ENCODE measurements at places on chromosomes 3 and 15.
A peak's percentile ranks its signal among the peaks of the same experiment; 100 is the strongest.

GRCh38 chr3:42681361-42682038, 3.8 kb upstream of the KLHL40 start:
- no peak for DNase-seq

GRCh38 chr3:114464548-114464947, 170.7 kb downstream of the TIGIT start:
- DNase-seq, result no peak

- peak; percentile 20 for DNase-seq
Measured at GRCh38 chr15:75577401-75578172, 1.5 kb downstream of the PTPN9 start.

- peak; percentile 94 for DNase-seq
Measured at GRCh38 chr15:101692801-101693598, 31.3 kb downstream of the TARS3 start.

GRCh38 chr15:73941871-73942635, 15.8 kb downstream of the LOXL1 start:
- no peak for DNase-seq

DNA sequence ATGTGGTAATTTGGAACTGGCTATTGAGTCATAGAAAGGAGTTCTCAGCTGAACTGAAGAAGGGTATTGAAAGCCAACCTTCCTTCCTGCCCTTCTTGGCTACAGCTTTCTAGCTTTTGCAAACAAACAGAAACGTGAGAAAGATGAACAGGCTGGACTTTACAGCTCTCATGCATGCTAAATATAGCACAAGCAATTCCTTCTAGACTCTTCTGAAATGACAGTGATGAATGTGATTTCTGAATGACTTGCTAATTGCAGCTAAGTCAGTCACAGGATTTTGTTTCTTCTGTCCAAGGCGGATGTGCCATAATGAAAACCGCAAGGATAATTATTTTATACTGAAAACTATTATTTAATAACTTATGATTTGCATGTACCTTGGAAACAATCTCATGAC, 36.3 kb downstream of the BCHE start:
- no peak for DNase-seq

DNA sequence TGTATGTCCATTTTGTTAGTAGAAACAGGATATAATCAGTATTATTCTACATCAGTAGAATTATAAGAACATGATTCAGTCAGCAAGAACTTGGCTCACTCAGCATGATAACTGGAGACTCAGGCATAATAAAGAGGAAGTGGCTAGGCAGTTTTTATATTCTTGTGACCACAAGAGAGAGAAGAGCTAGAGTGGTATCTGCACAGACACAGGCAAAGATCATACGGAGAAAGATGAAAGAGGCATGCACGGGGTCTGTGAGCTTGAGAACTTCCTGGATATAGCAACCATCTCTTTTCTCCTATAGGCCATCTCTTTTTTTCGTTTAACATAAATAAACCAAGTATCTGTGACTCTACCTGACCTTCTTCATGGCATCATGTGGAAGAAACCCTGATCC, 46.8 kb downstream of the MYO5A start:
- peak; percentile 63 for DNase-seq

DNA sequence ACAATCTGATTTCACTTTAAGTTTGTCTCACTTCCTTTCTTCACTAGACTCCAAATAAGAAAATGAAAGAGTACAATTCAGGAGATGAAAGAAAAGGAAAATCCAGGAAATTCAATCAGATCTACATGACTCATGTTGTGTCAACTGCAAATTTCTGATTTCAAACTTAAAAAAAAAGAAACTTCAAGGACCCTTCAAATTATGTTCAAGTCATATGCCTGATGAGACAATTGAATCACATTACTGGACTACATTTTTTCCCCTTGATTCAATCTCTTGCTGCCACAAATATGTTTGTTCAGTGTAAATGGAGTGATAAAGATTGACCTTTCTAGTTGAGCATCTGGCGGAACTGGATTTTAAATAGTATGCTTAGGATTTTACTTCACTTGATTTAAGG, 37.4 kb downstream of the FRMD5 start:
- DNase-seq, result peak; percentile 75

DNA sequence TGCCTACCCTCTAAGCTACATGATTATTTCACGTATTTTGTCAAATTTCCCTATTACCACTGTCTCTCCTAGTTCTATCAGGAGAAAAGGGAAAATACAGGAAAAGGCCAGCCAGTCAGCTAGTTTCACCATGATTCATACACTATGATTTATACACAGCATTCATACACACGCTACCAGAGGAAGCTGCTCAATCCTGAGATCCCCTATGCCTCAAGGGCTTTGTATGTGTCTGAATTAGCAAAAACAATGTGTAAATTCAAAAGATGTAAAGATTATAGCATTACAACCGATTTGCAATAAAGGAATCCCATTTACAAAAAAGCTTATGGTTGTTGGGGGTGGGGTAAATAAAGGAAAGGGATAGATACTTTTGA, 3.1 kb upstream of the ACKR4 start:
- peak; percentile 90 for DNase-seq

- no peak for DNase-seq
Measured at GRCh38 chr3:8756671-8757070, 12.7 kb downstream of the OXTR start.

- DNase-seq, result no peak
Measured at GRCh38 chr15:64548235-64548634, 87.9 kb downstream of the ZNF609 start.

DNA sequence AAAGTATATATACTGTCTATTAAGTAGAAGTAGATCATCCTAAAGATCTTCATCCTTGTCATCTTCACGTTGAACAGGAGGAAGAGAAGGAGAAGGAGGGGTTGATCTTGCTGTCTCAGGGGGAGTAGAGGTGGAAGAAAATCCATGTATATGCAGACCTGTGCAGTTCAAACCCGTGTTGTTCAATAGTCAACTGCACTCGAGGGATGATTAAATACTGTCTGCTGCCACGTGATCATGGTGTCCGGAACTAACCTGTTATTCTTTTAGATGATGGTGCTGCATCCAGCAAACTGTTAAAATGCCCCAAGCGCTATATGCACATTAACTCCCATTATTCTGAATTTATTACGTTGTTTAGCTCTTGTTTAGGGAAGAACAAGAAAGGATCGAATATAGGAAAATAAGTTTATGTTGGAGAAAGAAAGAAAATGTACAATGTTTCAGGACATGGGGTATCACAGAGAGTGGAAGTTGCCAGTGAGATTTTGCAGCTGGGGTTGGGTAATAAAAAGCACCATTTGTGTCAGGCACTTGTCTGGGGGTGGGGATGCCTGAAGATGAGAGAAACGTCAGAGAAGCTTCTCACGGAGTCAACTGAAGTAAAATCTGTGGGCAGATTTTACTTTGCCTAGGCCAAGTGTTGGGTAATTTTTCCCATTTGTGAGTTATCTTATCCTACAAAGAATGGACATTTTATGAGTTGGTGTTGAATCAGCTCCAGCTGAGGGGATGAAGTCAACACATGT, 229.2 kb downstream of the RYR3 start:
- DNase-seq, result no peak

DNA sequence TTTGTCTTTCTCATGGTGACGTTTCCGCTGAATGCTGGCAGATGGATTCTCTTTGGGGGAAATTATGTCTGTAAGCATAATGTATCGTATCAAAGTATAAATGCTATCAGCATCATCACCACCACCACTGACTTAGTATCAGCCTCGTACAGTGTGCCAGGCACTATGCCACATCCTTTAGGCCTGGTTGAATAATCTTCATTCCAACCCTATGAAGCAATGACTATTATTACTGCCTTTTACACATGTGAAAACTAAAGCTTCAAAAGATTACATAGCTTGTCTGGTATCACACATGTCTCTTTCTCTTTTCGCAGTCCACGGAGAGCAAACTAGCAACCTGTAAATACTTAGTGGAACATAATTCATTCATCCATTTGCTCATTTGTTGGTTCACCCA, 166.7 kb upstream of the PRICKLE2 start:
- DNase-seq, result no peak

- DNase-seq, result no peak
Measured at GRCh38 chr3:123423031-123423430, 25.9 kb downstream of the ADCY5 start.

- no peak for DNase-seq
Measured at GRCh38 chr15:78033864-78034263, 43.6 kb downstream of the TBC1D2B start.

GRCh38 chr3:52831500-52832301, 1.2 kb upstream of the ITIH4 start:
- DNase-seq, result peak; percentile 76

- DNase-seq, result no peak
Measured at GRCh38 chr3:38958026-38958720, 93.6 kb downstream of the SCN11A start.

DNA sequence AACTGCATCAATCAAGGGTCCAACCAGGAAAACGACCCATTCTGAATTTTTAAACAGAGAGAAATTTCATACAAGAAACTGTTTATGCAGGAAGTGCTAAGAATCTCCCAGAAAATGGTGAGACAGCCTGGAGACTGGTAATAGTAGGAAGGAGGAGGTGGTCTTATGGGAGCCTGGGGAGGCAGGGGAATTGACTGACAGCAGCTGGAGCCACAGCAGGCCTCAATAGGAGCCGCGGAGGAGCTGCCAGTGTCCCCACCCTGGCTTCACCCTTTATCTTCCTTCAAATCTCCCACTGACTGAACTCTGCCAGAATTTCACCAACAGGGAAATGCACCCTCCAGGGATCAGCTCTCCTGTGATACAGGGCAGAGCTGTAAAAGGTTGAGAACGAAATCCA, 7.5 kb upstream of the C3orf80 start:
- no peak for DNase-seq

GRCh38 chr15:100903168-100903554, 16.0 kb upstream of the LRRK1 start:
- no peak for DNase-seq

DNA sequence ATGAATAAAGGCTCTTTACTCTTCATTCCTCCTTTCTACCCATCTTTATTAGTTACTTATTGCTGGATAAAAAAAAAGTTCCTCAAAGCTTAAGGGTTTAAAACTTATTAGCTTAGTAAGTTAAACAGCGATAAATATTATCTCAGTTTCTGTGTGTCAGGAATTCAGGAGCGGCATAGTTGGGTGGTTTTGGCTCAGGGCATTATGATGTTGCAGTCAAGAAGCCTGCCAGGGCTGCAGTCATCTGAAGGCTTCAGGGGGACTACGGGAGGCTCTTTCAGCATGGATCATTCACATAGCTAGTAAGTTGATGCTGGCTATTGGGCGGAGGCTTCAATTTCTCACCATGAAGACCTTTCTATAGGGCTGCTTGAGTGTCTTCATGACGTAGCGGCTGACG, 1.9 kb upstream of the DLG1 start:
- DNase-seq, result no peak

DNA sequence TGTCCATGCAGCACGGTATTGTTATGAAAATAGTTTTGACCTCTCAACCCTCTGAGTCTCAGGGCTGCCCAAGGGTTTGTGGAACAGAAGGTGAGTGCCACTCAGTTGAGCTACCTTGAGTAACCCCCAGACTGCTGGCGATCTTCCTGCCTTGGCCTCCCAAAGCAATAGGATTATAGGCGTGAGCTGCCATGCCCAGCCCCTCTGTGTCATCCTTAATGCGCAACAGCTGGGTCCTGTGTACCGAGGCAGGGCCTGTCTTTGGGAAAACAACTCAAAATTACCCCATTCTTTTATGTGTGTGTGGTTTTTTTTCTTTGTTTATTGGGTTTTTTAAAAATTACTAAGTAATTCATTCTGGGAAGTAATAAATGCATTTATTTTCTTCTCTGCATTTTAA, 78.3 kb upstream of the TPM1 start:
- no peak for DNase-seq

DNA sequence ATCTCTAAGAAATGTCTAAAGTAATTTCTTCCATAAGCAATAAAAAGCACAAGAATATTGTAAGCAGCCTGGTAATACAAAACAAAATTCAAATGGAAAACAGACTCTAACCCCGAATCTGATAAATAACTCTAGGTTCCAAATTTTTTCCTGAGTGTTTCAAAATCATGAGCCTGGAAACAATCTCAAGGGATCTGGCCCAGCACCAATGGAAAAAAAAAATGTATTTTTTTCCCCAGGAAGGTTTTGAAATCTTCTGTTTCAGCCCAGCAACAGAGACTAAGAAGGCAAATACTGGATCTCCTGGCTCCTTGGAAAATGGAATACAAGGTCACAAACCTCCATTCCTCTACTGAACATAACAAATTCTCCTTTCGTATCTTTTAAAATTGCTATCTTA, 13.0 kb downstream of the TBC1D2B start:
- DNase-seq, result no peak

- DNase-seq, result no peak
Measured at GRCh38 chr15:56886363-56886931, 32.0 kb upstream of the TCF12 start.

DNA sequence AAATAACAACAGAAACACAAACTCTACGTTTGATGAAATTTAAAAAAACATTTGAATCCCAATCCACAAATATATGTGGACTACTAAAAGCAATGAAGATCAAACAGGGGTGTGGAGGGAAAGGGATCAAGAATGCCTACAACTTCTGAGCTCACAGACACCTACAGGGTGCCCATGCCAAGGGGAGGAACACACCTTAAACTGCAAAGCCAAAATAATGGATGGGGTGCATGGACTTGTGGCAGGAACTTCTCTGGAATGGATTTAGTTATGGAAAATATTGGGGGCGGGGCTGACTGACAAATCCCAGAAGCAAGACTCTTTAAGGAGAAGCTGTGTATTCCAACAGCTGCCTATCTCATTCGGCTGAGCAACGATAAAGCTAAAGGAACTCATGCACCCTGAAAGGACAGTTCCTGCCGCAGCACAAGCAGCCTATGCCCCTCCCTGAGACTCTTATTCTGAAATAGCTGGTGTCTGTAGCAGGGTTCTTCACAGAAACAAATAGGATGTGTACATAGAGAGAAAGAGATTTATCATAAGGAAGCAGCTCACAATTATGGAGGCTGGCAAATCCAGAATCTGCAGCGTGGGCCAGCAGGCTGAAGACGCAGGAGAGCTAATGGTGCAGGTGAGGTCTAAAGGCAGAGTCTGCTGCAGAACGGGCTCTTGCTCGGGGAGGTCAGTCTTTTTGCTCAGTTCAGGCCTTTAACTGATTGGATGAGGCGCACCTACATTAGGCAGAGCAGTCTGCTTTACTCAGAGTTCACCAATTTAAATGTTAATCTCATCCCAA, 24.5 kb upstream of the PLA2G4D start:
- DNase-seq, result peak; percentile 54

DNA sequence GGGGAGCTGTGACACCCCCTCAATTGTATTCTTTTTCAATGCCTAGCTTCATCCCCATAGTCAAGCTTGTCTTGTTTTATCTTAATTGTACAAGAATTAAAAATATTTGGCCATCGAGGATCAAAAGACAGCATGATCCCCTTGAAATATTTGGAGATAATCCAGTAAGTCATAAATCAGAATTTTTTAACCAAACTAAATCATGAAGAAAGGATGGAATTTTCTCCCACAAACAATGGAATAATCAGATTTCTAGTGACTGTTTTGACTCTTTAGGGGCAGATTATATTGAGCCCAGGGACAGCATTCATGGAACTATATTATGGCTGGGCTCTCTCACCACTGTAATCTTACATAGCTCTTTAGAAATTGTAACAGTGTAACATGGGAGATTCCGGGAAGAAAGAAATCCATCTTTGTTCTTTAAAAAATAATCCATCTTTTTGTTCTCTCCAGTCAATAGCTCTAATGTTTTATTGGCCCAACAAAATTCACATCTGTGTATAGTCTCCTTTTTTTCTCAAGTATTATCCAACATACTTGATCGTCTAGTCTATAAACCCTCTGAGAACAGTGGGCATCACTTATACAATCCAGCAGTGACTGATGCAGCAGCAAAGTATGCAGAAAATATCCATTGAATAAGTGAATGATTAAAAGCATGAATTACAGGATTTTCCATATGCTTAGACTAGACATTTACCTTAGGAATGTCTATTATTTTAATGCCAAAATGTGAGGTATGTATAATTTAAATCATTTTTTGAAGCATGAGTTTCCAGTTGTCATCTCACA, 277.0 kb upstream of the PLSCR5 start:
- no peak for DNase-seq
